ENCODE measurements at places on chromosomes 11 and 22.

GRCh38 chr22:48662476-48663135 is 1165.1 kb downstream of the BRD1 start:
- DNase-seq: no peak

DNA sequence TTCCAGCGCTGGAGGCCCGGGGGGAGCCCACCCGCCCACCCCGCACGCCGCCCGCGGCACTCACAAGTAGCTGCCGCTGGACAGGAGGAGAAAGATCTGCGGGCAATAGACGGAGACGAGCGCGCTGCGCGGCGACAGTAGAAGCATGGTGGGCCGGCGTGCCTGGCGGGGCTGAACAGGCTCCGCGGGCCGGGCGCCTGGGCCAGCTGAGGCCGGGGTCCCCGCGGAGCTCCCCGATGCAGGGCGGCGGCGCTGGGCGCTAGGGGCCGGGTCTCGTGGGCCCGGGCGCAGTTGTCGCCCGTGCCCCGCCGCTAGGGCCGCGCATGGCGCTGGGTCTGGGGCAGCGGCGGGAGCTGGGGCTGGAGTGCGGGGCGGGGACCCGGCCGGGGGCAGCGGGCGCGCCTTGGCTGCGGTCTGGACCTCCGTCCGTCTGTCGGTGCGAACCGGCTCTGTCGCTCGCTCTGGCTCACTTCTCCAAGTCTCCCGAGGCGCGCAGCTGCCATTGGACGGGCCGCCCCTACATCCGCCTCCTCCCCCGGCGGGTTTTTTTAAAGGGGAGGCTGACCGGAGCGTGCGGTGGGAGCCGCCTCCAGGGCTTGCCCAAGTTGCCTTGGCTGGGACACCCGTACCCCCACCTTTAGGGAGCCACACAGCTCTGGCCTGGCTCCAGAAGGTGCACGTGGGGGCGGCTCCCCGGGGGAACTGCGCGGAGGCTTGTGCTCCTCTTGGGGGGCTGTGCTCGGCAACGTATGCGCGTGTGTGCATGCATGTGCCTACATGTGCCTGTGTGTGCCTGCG is 4.7 kb downstream of the WNT7B start:
- DNase-seq: no peak

DNA sequence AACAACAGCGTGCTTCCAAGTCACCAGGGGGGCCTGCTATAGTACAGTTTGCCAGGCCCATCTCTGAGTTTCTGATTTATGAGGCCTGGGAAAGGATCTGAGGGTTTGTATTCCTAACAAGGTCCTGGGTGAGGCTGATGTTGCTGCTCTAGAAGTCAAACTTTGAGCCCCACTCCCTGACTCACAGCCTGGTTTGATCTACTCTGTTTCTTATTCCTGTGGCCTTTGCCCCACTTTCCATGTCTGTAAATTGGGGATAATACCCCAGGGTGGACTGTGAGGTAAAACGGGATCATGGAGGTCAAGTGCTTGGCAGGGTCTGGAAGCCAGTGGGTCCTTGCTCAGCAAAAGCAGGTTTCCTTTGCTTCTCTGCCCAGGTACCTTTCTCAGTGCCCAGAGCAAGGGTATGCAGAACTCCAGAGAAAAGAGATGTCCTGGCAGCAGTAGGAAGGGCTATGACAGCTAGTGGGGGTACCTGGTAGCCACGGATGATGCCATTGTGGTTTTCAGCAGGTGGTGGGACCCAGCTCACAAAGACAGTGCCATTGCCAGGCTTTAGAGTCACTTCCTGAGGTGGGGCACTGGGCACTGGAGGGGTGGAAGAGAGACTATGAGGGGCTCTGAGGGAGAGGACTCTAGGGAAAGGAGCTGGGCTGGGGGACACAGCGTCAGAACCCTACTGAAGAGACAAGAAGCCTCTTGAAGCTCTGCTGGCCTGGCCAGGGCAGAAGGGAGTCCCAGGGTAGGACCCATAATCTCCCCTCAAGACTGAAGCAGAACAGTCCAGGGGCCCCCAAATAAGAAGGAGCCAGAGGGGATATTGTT is 2.8 kb downstream of the ROBO4 start:
- DNase-seq: no peak

DNA sequence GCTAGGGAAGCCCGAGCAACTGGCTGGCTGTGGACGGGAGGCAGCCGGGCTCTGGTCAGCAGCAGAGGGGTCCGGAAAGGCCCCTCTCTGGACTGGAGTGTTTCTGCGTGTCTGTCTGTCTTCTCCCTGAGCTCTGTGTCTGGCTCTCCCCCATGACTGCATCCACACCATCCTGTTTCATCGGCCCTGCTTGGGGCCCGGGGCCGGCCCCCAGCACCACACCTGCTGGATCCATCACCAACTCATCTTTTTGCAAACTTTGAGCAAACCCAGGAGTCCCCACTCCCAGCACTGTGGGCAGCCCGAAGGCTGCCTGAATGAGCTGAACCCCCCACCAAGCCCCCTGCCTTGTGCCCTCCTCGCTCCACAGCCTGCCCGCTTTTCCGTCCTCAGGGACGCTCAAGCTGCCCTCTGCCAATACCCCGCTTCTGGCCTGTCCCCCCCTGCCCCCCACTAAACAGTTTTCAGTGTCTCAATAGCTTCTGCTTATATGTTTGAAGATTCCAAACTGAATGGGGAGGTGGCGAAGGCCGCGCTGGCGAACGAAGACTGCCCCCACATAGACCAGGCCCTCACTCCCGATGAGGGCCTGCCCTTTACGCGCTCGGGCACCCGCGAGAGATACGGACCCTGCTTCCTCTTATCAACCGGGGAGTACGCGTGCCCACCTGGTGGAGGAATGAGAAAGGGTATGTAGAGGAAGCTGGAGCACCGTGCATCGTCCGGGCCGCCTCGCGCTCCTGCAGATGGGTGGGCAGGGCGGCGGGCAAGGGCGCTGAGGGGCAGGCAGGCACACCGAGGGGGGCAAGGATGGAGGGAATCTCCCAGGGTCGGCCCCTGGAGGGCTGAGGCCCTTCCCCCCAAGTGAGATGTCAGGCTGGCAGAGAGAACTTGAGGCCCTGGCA is 44.6 kb downstream of the KCNC1 start:
- DNase-seq: no peak

DNA sequence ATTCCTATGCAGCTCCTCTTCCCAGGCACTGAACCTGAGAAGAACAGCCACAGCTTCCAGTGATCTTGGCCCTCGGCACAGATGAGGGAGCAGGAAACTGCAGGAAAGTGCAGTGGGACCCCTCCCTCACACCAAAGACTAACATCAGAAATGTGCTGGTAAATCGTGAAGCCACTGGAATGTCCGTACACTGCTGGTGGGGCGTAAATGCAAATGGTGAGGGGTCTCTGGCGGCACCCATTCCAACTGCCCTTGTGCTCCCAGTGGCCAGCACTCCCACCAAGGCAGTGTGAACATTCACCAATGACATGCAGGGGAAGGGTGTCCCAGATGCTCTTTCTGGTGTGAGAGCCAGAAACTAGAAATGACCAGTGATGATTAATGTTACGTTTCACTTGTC is 574.0 kb downstream of the BRD1 start:
- no peak for DNase-seq

- no peak for DNase-seq
These were observed 18.9 kb downstream of the MED15 start for GRCh38 chr22:20526305-20526627.

GRCh38 chr22:49372530-49373288 is 455.0 kb downstream of the BRD1 start:
- no peak for DNase-seq

- DNase-seq: no peak
These were observed 195.0 kb upstream of the NECTIN1 start for GRCh38 chr11:119924017-119924416.

GRCh38 chr22:40258501-40258915 is 80.8 kb downstream of the TNRC6B start:
- DNase-seq: no peak
